ENCODE measurements at places on chromosomes 6 and 20. TPM values are rescaled to one million over a fixed set of nuclear protein-coding genes. Genes with fewer than 3 reads are reported as not detected.

PRR18 gene
- polyA plus RNA-seq, result 1.5 TPM

C20orf202 gene
- 0.84 TPM for polyA plus RNA-seq

SRSF12 gene
- polyA plus RNA-seq, result 7.6 TPM

FHL5 gene
- polyA plus RNA-seq, result not detected

OR2J3 gene
- not detected for polyA plus RNA-seq

PRL gene
- polyA plus RNA-seq, result not detected

MTFR2 gene
- polyA plus RNA-seq, result 1.9 TPM

SIRPB1 gene
- polyA plus RNA-seq, result 0.33 TPM

RALGAPA2 gene
- 16.8 TPM for polyA plus RNA-seq

LINC00237 gene
- polyA plus RNA-seq, result not detected

PLEKHG1 gene
- polyA plus RNA-seq, result 5.6 TPM

FAM209A gene
- not detected for polyA plus RNA-seq

HTR1E gene
- polyA plus RNA-seq, result 4.3 TPM

RNF39 gene
- polyA plus RNA-seq, result 2.2 TPM

MRPS18A gene
- polyA plus RNA-seq, result 71.1 TPM

CCN2 gene
- polyA plus RNA-seq, result 300 TPM

CHD6 gene
- polyA plus RNA-seq, result 98.3 TPM

CD93 gene
- polyA plus RNA-seq, result 0.17 TPM

TSBP1 gene
- polyA plus RNA-seq, result not detected

ABT1 gene
- polyA plus RNA-seq, result 30.4 TPM

PHACTR3 gene
- 9.1 TPM for polyA plus RNA-seq

MARCKS gene
- 96.9 TPM for polyA plus RNA-seq

FAM83C gene
- not detected for polyA plus RNA-seq

EEF1A2 gene
- 12.0 TPM for polyA plus RNA-seq

FOXA2 gene
- 17.5 TPM for polyA plus RNA-seq

PRKN gene
- polyA plus RNA-seq, result 3.9 TPM

CALHM4 gene
- not detected for polyA plus RNA-seq

ADGRF4 gene
- polyA plus RNA-seq, result 6.6 TPM

LAMP5 gene
- polyA plus RNA-seq, result not detected

CST4 gene
- not detected for polyA plus RNA-seq

SNX3 gene
- polyA plus RNA-seq, result 359 TPM

ENPP3 gene
- polyA plus RNA-seq, result not detected

BTN1A1 gene
- polyA plus RNA-seq, result 0.15 TPM

FAM83D gene
- polyA plus RNA-seq, result 6.3 TPM

MLN gene
- polyA plus RNA-seq, result 0.86 TPM

SLC13A3 gene
- 9.4 TPM for polyA plus RNA-seq

LTB gene
- polyA plus RNA-seq, result 6.0 TPM

SIRPB2 gene
- not detected for polyA plus RNA-seq

STX11 gene
- polyA plus RNA-seq, result 0.84 TPM

MAP3K7 gene
- polyA plus RNA-seq, result 21.5 TPM

GNAS-AS1 gene
- polyA plus RNA-seq, result 0.97 TPM

TNFRSF6B gene
- polyA plus RNA-seq, result 4.2 TPM

TSPO2 gene
- 2.7 TPM for polyA plus RNA-seq

UST gene
- polyA plus RNA-seq, result 7.0 TPM

NCR2 gene
- polyA plus RNA-seq, result not detected

MAPK13 gene
- polyA plus RNA-seq, result 47.6 TPM

ZNF512B gene
- polyA plus RNA-seq, result 10.1 TPM

All from hepatocyte (in vitro differentiated cells).